Stimulated activated CD8-positive, alpha-beta memory T cell treated with anti-CD3 and anti-CD28 coated beads, Interleukin-2, amount 100 ng/mL, for 48 hours (primary cell): ENCODE measurements at places on chromosomes 5 and 9.

GRCh38 chr9:131995382-131995781 lies 84.3 kb downstream of the MED27 start:
- no peak for DNase-seq

DNA sequence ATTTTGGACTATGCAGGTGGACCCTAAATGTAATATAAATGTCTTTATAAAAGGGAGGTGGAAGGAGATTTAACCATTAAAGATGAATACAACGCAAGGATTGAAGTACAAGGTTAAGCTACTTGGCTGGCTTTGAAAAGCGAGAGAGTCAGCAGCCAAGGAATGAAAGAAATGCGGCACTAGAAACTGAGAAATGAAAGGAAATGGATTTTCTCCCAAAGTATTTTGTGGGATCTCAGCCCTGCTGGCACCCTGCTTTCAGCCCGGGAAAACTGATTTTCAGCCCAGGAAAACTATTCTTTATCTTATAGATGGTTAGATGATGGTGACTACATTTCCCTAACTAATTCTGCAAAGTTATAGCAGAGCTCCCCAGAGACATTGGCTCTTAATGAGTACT lies 1349.6 kb upstream of the C9orf72 start:
- no peak for DNase-seq

DNA sequence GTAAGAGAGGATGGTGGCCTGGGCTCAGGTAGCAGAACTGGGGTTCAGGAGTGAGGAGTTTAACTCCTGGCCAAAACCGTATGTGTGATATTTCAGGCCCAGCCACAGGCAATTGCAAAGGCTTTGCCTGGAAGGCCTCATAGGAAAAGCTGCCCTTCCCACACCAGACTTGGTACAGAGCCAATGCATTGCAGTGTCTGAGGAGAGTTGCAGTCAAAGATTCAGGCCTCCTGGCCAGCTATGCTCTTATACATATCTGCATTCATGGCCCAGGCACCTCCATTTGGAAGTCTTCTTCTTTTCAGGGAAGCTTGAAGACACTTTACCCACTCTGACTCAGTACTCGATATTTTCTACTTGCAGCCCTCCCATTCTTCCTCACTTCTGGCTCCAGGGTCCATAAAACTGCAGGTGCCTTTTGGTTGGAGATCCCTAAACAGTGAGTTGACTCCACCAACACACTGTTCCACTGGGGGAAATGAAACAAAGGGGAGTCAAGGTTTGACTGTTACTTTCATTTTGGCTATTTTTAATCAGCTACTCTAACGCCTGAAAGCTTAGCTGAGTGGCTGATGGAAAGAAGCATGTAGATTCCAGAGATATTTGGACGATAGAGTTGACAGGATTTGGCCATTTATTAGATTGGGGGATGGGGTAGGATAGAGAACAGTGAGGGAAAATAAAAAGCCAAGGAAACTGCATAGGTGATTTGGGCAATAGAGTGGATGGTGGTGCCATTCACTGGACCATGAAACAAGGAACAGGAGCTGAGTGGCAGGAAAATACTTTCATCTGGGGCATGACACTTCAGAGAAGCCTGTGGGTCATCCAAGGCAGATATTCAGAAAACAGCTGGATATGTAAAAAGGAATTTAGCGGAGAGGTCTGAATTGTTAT lies 30.6 kb upstream of the IL33 start:
- no peak for DNase-seq

- no peak for DNase-seq
Observed at GRCh38 chr5:602466-603035, 9.6 kb upstream of the CEP72 start.

GRCh38 chr5:55601204-55601618 lies 66.4 kb upstream of the PLPP1 start:
- no peak for DNase-seq

GRCh38 chr5:106595864-106596263 lies 1074.9 kb downstream of the EFNA5 start:
- DNase-seq = no peak

- no peak for DNase-seq
Observed at GRCh38 chr9:110588296-110588695, 8.8 kb upstream of the SVEP1 start.
